ENCODE measurements at places on chromosomes 5 and 9.

DNA sequence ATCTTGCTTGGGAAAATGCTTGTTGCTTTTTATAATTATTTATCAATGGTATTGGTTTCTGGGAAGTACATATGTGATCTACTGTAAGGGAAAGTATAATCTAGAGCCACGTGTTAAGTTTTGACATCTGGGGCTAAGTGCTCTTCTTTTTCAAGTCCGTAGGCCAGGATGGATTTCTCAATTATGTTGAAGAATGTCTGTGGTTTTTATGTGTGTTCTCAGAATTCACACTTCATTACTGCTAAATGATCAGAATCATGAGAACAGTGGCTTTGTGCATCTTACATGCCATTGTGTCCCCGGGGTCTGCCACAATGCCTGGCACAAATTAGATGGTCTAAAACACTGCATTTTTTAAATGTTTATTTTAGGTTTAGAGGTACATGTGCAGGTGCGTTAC lies 14.5 kb upstream of the AUH start:
- DNase-seq, result no peak

DNA sequence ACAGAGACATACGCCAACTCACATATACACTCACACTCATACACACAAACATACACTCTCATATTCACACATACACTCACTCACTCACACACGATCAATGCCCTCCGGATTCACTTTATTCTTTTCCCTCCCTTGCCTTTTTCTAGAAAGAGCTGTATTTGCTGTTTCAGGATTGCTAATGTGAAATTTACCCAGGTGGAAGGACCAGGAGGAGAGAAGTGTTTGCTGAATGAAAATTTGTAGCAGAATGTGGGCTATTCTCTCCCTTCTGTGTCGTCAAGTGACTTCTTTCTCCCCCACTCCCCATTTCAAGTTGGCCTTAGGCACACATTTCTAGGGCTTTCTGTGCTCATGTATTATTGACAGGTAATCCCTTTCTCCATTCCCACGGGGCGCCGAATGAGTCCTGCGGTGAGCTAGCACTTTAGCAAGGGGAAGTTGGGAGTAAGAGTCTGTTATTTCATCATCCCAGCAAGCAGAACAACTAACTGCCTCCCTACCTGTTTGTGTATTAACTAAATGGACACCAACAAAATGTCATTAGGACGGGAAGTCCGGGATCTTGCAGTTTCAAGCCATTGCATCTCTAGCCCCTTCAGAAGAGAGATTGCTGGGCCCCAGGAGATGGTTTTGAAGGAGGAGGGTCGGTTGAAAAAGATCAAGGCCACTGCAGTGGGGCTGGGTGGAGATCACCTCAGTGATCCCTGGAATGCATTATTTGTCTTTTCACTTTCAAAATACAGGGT lies 97.1 kb upstream of the TAF11L2 start:
- no peak for DNase-seq

DNA sequence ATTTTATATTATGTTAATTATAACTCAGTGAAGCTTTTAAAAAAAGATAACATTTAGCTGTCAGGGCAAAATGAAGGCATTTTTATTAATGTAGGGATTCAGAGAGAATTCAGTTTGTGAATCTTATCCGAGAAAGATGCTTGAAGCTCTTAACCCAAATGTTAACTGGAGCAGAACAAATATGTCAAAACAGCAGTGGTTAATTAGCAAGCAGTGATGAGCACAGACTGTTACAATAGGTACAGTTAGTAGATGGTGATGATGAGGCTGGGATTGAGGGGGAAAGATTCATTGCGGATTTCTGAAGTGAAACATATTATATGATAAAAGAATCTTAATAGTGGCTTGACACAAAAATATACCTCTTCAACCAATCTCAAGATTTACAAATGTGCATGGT lies 356.7 kb downstream of the DIRAS2 start:
- no peak for DNase-seq

DNA sequence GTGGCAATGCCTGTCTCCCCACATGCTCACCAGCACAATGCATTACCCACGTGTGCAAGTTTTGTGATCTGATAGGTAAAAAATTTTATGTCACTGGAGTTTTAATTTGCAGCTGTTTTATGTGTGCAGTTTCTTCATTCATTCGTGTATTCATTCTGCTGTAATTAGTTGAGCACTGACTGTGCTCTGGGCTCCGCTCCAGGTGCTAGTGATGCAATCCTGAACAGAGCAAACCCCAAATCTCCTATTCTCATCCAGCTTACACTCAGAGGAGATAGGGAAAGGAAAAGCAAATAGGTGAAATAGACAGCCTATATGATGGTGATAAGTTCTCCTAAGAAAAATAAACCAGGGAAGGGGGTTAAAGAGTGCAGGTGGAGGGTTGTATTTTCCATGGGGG lies 148.4 kb downstream of the TENT4A start:
- no peak for DNase-seq

DNA sequence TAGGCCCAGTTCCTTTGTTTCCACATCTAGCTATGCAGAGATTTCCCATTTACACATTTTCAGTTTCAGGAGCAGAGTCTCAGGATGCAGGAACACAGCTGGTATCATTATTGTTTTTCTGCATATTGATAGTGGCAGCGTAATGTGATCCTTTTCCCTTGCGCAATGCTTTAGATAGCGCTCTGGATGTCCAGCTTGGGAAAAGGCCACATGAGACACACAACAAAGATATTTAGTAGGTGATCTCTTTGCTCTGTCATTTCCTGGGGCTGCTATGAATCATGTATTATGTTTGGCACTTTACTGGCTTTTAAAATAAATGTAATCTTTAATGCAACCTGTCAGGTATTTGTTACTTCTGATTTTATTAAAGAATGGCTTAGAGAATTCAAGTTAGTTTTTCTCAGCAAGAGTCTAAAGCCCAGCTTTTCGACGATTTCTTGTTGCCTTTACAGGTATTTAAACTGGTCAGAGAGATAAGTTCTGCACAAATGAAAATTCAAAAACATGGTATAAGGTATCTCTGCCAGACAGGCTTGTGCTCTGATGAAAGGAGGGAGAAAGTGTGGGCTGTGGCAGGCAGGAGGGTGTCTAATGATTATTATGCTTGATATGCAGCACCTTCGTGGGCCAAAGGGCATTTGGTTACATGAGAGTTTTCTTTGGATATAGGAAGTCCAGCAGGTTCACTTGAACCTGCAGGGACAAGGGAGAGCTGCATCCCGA lies 42.2 kb downstream of the PTTG1 start:
- no peak for DNase-seq

DNA sequence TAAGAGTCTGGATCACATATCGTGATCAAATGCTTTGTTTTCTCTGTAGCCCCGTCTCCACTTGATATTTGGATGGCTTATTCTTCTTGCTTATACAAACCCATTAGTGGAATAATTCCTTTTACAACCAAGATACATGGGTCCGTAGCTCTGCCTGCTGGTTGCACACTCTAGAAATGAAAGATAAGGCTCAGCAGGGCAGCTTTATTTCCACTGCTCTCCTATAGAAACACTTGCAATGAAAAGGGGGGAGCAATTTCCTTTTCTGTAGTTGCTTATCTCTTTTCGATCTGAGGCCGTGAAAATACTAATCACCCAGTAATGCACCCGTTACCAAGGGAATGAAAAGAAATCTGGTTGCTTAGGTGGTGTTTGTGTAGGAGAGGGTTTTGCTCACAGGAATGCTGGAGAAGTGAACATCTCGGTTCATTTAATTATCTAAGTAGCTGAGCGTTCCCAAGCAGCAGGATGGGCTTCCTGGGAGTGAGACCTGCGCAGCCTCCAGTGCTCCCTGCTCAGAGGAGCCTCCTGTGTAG lies 131.7 kb downstream of the ADAMTS16 start:
- no peak for DNase-seq
